ENCODE measurements at places on chromosomes 2 and 18.

DNA sequence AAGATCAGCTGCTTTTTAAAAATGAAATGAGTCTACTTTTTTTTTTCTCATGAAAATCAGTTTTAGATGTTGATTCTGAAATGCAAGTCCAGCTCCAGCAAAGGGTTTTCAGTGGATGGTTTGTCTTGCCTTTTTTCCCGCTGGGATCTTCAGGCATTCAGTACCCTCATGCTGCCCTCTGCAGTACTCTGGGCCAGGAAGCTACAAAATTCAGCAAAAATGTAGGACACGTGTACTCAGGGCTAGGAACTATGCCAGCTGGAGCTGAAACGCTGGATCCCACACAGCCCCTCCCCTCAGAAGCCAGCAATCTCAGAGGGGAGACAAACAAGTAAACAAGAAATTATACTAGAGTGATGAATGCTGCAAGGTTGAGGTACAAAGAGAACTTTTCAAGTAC is 97.3 kb downstream of the MMADHC start:
- DNase-seq: no peak

DNA sequence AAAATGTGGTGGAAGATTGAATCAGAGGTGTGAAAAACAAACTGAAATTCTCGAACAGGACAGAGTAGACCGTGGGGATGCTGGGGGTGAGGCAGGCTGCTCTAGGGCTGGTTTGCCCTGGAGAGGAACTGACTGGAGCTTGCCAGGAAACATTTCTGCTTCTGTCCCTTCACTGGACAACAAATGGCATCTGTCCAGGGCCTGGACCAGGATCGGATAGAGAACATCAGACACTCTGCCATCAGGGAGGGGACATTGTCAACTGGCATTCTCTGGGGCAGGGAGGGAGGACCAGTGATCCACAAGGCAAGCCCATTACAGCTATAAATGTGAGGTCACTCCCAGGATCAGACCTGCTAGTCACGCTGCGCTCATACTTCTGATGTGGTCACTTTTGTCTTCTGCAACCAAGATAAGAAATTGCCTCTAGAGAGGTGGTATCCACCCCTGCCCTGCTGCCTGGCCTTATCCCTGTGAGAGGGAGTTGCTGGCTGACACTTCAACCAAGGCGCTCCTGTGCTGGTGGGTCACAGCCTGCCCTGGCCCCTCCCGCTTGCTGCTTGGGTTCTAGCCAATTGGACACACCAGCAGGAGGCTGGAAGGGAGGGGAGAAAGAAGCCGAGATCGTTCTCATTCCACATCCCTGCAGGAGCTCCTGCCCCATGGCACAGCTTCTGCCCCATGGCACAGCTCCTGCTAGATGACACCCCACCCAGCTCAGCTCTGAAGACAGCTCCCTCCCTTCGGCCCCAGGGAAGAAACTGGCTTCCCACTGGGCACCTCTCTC is 8.7 kb downstream of the NPPC start:
- DNase-seq: no peak

DNA sequence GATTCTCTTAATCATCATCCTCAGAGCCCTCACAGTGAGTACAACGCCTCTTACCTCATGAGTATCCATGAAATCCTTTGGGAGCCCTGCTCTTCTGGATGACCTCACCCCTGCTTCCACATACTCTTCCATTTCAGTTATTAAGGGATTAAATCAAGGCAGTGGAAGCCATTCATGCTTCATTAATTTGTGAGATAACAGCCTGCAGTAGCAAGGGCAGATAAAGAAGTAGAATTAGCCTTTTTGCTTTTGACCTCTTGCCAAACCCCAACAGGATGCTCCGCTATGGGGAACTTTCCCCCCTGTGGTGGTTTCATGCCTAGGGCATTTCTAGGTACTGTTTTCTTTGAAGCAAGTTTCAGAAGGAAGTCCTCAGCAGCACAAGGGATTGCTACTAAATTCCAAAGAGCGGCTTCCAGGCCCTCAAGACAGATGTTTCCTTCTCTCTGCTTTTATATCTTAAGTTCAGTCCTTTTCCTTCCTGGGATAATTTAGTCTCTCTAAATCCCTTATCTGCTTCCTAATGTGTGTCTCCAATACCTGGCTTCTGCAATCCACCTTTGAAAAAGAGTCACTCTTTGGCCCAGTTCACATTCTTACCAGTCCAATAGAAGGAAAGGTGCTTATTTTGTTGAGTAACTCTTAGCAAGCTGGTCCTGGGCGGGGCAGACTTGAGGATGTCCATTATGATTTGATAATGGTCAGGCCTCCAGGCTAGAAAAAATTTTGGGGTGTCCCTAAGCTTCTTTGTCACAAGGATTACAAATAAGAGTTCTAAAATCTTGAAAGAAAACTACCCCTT is 76.9 kb downstream of the MYO1B start:
- no peak for DNase-seq

DNA sequence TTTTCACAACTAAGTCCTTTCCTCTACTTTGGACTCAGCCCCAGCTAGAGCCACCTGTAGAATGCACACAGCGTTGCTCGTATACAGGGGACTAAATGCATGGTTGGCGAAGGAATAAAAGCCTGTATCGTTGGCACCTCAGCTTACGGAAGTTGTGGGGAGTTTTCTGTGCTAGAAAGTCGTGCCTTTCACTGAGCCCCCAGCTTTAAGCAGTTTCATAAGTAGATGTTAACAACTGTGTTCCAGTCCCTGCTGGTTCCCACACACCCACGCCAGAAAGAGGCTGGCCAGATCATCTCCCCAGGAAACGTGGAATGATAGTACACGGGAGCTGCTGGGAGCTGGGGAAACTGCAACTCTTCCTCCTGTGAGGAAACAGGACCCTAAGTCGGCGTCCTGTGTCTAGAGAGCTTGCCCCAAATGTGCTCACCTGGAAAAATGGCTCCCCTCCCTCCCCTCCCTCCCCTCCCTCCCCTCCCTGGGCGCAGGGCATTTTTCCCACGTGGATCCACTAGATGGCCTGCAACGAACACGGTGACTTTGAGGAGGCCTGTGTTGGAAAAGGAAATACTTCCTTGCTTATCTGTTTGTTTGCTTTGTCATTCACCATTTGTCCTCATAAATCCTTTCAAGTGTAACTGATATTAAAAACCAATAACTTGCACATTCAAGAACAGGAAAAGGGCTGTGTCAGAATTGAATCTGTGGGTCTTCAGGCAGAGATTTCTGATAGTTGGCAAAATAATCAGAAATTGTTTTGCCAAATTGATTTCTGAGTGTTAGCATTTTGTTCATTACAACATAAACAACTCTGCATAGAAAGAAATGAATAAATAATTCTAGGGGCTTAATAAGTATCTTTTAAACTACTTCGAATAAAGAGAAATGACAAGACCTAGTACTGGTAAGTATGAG is 43.9 kb upstream of the RFX8 start:
- DNase-seq: no peak

GRCh38 chr18:24817587-24818371 is 357.3 kb downstream of the HRH4 start:
- DNase-seq: no peak

- DNase-seq: no peak
Measured at GRCh38 chr18:42078711-42079110, 123.7 kb downstream of the PIK3C3 start.

DNA sequence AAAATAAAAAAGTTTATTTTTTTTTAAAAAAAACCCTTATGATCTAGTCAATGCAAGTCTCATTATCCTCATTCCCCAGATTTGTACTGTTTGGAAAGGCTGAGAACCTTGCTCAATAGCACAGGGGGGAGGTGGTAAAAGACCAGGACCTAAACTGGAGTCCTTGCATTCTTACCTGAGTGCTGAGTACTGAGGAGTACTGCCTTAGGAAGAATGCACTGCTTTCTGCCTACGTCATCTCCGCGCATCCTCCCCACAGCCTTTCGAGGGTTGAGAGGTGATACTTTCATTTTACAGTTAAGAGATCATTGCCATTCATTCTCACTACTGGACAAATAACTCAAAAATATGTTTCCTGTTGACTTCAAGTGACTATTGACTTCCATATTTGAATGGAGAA is 73.8 kb downstream of the MAP3K20 start:
- no peak for DNase-seq

DNA sequence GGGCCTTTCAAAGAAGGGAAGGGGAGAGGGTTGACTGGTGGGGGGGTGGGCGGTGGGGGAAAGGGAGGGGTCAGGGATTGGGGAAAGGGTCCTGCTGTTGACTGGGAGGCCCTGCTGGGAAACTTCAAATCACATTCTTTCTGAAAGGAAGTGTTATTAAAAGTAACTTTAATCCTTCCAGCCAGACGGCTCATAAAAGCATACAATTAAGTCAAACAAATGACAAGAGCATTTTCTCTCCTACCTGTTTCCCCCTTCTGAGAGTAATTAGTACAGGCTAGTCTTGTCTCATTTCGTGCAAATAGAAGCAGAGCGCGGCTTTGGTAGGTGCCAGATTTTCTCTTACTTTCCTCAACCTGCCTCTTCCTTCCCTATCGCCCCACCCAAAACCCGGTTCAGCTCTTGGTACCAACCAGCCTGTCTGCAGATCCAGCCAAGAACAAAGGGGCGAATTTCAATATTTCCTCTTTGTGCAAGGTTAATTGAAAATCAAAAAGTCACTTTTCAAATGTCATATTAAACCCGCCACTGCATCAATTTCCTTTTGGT is 2112.6 kb upstream of the PIK3C3 start:
- DNase-seq: no peak

GRCh38 chr18:54948350-54948837 is 10.9 kb downstream of the CCDC68 start:
- no peak for DNase-seq

DNA sequence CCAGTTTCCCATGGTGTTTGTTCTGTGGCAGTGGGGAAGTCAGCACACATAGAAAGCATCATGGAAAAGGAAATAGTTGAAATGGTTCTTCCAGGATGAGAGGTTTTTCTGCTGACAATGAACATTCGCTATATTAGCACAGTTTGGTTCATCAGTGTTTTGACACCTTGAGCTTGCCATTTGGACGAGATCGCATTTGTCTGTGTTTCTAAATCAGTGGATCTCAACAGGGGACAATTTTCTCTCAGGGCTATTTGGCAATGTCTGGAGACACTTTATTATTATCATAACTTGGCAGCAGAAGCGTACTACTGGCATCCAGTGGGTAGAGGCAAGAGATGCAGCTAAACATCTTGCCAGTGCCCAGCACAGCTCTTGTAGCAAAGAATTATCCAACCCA is 74.6 kb downstream of the CD8B2 start:
- no peak for DNase-seq

GRCh38 chr18:30925795-30926194 is 116.7 kb downstream of the DSC3 start:
- DNase-seq: no peak

GRCh38 chr2:164110515-164110914 is 374.7 kb upstream of the FIGN start:
- no peak for DNase-seq

GRCh38 chr2:159091381-159091780 is 122.9 kb downstream of the TANC1 start:
- DNase-seq: no peak
